ENCODE measurements at places on chromosomes 13 and 19.

DNA sequence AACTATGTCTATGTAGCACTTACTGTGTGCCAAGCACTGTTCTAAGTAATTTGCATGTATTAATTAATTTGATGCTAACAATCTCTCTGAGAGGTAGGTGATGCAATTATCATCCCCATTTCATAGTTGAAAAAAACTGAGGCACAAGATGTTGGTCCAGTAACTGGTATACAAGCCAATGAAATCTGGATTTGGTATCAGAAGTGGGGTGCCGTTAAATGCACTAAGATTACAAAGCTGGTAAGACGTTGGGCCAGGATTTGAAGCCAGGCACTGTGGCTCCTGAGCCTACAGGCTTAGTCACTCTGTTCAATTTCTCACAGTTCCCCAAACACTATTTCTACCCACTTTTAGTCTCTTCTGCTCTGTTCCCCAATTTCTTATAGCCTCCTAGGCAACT lies 70.4 kb upstream of the CACNA1A start:
- no peak for DNase-seq

- DNase-seq = peak; percentile 10
Observed at GRCh38 chr13:35198613-35199200, 256.6 kb downstream of the NBEA start.

DNA sequence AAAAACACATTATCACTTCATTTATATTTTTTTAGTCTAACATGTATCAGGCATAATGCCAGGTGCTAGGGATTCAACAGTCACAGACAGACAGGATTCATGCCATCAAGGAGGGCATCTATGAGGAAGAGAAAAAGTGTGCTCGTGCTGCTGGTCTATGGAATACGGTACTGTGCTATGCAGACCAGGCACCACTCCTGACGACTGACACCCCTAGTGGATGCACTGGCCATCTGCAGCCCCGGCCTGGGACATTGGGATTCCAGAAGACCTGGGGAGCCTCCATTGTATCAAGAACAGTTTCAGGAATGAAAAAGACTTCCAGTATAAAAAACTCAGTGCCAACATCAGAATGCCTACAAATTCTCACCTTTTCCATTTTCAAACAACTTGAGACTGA lies 94.0 kb downstream of the KLF12 start:
- DNase-seq = no peak

DNA sequence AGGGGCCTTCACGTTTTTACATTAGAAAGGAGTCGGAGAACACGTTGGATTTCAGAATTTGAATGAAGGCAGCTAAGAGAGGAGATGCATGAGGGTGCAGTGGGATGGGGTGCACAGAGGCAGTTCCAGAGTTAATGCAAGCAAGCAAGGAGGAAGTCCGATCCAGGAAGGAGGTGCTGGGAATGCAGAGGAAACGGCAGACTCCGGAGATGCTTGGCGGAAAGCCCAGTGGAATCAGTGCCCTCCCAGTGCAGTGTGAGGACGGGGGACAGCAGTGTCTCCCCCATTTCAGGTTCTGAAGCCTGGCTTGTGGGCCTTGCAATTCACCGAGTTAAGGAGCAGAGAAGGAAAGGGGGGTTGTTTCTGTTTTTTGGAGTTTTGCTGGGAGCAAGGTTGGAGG lies 100.4 kb downstream of the COL4A2 start:
- DNase-seq = no peak

DNA sequence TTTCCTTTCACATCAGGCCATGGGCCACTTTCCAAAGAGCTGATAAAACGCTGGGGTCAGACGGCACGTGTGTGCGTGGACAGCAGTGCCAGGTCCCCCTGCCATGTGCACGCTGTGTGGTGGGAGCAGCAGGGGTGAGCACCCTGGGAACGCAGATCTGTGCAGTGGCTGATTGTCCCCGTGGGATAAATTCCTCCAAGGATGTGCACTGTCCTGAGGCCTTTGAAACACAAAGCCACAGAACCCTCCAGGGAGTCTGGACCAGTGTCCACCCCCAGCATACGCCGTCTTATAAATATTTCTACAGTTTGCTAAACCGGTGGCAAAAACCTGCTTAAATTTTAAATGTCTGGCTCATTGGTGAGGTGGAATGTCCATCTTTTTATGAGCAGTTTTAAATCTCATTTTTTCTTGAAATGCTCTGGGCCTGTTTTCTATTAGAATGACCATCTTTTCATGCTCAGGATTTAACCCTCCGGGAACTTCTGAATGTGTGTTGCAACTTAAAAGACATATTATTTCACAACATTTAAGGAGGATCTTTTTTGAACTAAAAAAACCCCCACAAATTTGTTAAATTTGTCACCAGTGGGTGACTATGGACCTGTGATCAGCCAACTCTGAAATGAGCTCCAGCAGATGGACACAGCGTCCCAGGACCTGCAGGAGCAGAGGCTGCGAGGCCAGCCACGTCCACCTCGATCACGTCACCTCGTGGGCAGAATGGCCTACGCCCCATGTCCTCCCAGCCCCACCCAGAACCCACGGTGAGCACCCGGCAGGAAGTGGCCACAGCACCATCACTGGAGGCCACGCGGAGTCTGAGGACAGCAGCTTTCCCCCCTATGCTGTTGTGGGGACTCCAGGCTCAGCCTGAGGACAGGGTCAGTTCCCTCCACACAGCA lies 68.6 kb downstream of the RASA3 start:
- no peak for DNase-seq

- DNase-seq = no peak
Observed at GRCh38 chr19:19056636-19057275, 7.0 kb upstream of the SLC25A42 start.

GRCh38 chr19:1408300-1409203 lies 1.2 kb downstream of the DAZAP1 start:
- DNase-seq = no peak

DNA sequence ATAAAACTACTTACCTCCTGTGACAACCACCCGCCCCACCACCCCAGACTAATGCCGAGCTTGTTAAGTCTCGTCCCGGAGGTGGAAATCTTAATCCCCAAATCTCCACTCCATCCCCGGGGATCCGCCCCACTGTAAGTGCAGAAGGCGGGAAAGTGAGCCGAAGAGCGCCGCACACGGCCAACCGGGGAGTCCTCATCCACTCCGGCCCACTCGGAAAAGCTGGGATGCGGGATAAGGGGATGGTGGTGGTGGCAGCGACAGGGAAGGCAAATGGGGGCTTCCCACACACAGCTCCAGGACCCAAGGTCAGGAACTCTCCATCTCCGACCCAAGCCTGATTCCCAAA lies 621 bp downstream of the FBL start:
- peak; percentile 13 for DNase-seq

- DNase-seq = no peak
Observed at GRCh38 chr19:53192771-53193534, at the start of gene ZNF665. Gene ZNF665, minus strand, starts transcription at chr19:53193358. Its CDS starts 10,460 bp downstream, at chr19:53182898.

DNA sequence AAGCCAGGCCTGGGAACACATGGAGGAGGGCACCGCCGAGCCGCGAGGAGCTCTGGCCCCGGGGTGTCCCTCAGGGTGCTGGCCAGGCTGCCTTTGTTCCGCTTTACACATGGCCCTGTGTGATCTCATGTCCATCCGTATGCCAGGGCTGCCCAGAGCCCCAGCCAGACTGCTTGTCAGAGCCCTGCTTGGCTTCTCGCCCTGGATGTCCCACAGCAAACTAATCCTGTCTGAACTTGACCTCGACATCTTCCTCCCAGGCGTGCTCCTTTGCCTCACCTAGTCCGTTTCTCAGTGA lies 14.3 kb downstream of the BCKDHA start:
- no peak for DNase-seq

GRCh38 chr13:85549819-85550218 lies 249.4 kb downstream of the SLITRK6 start:
- DNase-seq = no peak

- DNase-seq = no peak
Observed at GRCh38 chr19:7368456-7368855, 19.7 kb downstream of the ARHGEF18 start.

DNA sequence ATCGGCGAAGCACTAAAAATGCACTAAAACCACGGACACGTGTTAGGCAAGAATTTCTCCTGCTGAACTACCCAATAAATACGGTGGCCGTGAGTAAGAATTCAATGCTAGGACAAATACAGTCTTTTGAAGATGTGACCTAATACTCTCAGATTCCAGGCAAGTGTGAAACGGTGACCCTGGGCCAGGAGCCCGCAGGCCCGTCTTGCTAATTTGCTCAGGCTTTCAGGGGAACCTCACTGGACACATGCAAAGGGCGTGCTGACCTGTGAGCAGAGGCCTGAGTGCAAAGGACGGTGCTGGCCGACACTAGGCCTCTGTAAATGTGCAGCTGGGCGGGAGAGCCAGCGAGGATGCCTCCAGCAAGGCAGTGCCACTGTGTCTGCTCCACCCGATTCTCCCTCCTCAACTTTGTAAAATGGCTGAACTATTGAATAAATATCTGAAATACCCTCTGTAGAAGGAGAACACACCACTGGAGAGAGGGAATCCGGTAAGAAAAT lies 70.1 kb downstream of the STK24 start:
- DNase-seq = no peak

DNA sequence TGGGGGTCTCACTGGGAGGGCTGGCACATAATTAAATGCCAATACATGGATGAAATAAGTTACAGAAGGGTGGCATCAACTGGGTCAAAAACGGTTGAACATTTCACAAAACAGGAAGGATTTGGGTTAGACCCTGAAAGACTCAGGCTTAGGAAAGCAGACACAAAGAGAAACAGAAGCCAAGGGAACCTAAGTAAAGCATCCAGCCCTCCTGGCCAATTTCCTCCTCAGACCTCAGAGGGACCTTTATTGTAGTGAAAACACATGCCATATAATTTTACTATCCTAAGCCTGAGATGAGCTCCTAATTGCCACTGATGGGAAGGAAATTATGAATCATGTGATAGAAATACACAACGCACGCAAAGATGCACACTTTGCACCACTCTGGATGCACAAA lies 12.1 kb upstream of the CEACAM3 start:
- DNase-seq = no peak

DNA sequence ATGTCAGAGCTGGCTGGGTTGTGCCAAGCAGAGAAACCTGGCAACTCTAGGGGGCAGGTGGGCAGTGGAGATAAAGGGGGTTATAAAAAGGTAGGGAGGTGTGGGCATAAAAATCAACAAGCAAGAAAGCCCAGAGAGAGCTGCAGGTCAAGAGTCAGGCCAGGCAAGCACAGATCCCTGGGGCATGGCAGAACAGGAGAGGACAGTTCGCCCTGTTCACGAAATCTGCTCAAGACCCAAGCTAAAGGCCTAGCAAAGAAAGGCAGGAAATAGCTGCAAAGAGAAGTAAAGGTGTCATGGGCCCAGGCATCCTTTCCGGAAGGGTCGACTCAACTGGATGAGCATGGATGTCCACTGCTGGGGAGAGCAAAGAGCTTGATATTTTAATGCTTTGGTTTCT lies 3.4 kb downstream of the MBNL2 start:
- no peak for DNase-seq

DNA sequence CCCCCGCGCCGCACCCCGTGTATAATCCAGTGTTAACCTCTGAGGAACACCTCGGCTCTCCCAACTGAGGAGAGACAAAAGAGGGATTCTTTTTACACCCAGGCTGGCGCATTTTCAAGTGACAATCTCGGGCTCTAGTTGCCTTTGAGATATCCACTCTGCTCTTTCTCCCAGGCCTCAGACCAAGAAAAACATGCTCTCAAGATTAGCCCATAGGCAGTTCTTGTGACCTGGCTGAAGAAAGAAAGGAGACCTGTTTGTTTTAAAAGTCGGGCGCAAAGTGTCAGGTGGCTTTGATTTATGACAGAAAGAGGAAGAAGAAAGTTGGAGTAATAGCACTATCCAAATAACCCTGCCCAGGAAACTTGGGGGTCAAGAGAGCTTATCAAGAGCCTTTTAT lies 27.3 kb downstream of the SHISA2 start:
- no peak for DNase-seq

DNA sequence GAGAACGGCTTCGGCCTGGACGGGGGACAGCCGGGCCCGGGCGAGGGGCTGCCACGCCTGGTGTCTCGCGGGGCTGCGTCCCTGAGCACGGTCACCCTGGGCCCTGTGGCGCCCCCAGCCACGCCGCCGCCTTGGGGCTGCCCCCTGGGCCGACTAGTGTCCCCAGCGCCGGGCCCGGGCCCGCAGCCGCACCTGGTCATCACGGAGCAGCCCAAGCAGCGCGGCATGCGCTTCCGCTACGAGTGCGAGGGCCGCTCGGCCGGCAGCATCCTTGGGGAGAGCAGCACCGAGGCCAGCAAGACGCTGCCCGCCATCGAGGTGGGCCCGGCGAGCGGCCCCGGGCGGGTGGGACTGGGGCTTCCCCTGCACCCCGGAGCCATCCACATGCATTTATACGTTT lies 10.7 kb downstream of the RELB start:
- no peak for DNase-seq

DNA sequence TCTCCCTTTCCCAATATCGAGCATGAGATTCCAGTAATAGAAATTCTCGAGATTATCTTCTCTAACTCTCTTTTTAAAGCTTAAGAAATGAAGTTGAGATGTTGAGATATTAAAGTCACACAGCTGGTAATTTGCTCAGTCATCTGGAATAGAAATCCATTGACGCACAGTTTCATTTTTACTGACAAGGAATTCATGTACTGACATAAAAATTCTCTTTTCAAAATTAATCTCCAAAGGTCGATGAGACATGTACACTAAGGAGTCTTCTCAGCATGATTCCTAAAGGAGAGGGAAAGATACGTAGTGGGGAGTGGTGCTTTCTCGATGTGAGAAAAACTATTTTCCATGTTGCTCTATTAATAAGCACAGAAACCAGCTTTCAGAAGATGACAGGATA lies 1639.5 kb upstream of the MIR17HG start:
- no peak for DNase-seq
